Nucleus accumbens (tissue), 56 donors: ENCODE measurements at places on chromosomes 4 and X.

DNA sequence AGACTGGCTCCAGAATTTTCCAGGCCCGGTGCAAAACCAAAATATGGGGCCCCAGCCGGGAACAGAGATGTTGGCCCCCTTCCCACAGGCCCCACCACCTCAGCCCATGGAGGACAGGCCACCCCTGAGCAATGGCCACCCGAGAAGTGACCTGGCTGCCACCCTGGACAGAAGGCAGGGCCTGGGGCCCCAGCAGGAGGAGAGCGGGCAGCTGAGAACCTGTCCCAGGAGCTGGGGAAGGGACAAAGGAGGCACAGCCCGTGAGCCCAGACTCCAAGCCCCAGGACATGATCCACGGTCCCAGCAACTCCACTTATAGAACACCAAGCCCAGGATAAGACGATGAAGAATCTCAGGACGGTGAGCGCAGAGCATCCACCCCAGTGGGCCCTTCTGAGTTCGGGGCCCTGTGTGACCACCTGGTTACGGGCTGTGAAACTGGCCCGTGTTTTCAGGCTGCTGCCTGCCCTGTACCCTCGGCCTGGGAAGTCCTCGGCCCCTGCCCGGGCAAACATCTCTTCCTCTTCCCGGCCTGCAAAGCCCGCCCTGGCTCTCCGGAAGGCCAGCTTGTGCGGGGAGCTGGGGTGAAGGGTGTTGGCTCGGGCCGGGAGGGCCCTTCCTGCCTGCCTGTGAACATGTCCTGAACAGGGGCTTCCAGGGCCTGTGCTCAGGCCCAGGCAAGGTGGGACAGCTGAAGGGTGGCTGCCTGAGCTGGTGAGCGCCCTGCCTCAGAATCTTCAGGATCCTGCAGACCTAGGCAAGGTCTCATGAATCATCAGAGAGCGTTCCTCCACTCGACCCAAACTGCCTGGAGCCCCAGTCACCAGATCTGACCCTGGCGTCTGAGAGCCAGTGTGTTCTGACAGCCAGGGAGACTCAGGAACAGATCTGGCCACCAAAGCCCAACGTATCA lies 47.0 kb upstream of the MAN2B2 start:
- no peak for DNase-seq

GRCh38 chrX:30570505-30570904 lies 7.1 kb downstream of the TASL start:
- DNase-seq, result no peak

DNA sequence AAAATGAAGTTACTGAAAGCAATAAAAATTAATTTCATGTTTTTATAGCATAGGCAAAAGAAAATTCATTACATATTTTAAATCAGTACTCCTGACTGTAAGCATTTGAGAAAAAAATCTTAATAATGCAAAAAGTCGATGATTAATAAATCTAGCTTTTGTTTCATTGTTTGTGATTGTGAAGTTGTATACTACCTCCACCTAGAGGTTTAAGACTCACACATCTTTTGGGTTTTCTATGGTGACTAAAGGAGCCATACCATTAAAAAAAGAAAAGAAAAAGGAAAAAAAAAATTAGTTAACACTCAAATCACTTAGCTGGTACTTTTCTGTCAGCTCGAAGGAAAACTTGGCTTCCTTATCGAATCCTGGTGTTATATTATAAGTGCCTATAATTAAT lies 2.0 kb downstream of the GABRA2 start:
- DNase-seq, result no peak

DNA sequence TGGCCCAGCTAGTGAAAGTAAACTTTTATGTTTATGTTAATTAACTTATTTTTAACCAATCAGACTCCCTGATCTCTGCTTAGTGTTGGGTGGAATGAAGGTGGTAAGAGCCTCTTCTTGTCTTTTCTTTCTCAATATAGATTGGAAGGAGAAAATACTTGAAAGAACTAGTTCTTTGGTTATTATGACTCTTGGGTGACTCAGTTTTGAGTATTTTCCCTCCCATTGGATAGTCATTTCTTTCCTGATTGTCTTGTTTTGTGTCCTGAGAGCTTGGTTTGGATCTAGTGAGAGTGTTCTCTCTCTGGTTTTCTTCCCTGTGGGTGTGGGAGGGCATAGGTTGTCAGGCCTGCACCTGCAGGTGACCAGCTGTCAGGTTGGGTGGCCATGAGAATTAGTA lies 172.0 kb upstream of the GLRA2 start:
- DNase-seq, result no peak

DNA sequence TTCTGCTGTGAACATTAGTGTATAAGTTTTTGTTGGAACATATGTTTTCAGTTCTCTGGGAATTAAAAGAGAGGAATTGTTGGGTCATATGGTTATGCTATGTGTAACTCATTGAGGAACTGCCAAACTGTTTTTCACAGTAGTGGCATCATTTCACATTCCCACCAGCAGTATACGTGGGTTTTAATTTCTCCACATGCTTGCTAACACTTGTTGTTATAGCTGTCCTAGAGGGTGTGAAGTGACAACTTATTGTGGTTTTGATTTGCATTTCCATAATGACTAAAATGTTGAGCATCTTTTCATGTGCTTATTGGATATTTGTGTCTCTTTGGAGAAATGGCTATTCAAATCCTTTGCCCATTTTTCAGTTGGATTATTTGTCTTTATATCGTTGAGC lies 13.7 kb downstream of the APELA start:
- no peak for DNase-seq

- DNase-seq, result no peak
These were observed 50.1 kb upstream of the ACSL4 start for GRCh38 chrX:109782994-109783700.

- no peak for DNase-seq
These were observed 48.4 kb upstream of the PAK3 start for GRCh38 chrX:111047575-111047974.

DNA sequence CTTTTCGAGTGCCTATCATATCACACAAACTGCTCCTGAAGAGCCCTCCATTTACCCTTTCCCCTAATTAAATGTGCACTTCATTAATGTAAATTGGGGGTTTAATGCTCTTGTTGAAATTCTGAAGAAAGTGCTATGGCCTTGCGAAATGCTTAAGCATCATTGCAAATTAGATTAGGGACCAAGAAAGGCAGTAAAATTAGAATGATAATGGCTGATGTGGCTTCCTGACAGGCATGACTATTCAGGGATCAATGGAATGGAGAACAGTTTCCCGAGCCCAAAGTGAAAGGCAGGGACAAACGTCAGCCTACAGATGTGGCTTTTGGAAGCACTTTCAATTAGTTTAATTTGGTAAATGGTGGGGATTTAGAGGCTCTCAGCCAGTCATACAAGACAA lies 120.1 kb downstream of the NKX6-1 start:
- no peak for DNase-seq

- no peak for DNase-seq
These were observed 14.0 kb upstream of the SHROOM4 start for GRCh38 chrX:50827996-50828395.

DNA sequence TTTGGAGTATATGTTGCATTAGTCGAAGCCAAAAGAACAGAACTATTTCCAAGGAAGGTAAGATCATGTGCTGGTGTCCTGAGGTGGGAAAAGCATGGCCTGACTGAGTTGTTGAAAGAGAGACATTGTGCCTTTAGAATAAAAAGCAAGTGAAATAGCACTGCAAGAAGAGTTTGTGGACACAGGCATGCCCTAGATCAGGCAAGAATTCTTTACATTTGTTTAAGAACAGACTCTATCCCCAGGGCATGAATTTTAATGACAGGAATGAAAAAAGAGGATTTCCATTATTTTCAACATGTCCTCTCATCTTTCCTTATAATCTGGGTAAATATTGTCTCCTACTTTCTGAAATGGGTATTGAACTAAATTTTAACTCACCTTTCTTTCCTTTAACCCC lies 516.2 kb upstream of the GALNT7 start:
- DNase-seq, result no peak

- DNase-seq, result no peak
These were observed 52.3 kb downstream of the USP9X start for GRCh38 chrX:41137589-41137988.

GRCh38 chrX:134633832-134634231 lies 24.4 kb downstream of the PLAC1 start:
- DNase-seq, result no peak

DNA sequence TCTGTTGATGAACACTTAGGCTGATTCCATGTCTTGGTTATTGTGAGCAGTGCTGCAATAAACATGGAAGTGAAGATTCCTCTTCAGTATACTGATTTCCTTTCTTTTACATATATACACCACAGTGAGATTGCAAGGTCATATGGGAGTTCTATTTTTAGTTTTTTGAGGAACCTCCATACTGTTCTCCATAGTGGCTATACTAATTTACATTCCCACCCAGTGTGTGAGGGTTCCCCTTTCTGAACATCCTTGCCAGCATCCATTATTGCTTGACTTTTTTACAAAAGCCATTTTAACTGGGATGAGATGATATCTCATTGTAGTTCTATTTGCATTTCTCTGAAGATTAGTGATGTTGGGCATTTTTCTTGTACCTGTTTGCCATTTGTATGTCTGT lies 80.5 kb upstream of the GALNT7 start:
- DNase-seq, result no peak

DNA sequence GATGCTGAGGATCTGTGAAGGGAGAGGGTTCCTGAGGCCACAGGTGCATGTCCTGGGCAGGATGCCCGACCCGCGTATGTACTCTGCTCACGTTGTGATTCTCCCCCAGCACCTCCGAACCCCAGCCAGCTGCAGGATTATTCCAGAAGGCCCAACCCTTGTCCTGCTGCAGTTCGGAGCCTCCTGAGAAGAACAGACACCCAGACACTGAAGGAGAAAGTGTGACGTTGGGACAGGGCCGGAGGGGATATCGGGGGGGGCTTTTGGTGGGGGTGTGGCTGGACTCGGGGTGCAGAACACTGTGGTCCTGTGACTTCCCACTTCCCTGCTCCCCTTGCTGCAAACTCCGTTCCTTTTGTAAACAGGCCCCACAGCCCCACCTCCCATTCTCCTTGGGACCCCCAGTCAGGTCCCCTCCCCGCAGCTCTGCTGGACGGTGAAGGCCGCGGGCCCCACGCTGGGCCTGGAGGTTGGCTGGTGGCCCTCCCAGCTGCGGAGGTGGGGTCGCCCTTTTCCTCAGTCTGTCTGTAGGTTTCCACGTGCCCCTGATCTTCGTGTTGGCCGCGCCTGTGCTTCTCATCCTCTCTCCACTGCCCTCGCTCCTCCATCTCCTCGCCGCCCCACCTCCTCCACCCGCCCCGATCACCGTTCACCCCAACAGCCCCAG lies 83.0 kb upstream of the ADRA2C start:
- DNase-seq, result no peak

- DNase-seq, result no peak
These were observed 315.8 kb upstream of the TEX13C start for GRCh38 chrX:125003746-125004446.

DNA sequence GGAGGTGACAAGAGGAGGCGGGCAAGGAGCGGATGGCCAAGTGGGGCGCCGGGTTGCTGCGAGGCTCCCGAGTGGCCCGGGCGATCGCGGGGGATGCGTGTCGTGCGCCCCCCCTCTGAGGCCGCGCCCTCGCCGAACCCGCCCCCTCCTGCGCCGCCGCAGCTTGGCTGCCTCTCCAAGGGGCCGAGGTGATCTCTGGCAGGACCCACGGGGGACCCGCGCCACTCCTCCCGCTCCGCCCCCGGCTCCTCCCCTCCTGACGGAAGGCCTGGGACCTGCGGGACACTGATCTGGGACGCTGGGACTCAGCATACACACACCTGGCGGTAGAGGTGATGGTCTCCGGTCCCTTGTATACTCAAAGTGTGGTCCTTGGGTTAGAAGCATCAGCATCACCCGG lies 21.9 kb upstream of the FAM47C start:
- DNase-seq, result no peak

GRCh38 chrX:110175696-110176095 lies 142.2 kb downstream of the AMMECR1 start:
- no peak for DNase-seq

- no peak for DNase-seq
These were observed 671.7 kb upstream of the NR3C2 start for GRCh38 chr4:149113804-149114430.
